ENCODE measurements at places on chromosomes 7 and 10.

- DNase-seq, result no peak
Observed at GRCh38 chr7:133804127-133804526, 323.0 kb upstream of the LRGUK start.

DNA sequence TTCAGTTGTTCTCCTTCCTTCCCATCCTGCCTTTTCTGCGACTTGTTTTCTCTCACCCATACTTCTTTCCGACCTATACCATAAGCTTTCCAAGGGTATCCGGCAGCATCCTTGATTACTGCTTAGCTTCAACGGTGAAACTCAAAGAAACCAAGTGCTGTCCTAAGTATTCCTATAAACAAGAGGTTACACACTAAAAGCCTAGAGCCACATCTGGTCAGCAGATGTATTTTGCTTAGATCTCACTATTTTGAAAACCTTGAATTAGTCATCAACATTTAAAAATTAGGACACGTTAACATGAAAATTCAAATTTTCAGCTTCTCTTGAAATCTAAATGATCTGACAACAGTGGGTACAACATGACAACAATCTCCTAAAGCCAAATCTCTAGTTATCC lies 20.0 kb downstream of the ARHGAP21 start:
- no peak for DNase-seq

DNA sequence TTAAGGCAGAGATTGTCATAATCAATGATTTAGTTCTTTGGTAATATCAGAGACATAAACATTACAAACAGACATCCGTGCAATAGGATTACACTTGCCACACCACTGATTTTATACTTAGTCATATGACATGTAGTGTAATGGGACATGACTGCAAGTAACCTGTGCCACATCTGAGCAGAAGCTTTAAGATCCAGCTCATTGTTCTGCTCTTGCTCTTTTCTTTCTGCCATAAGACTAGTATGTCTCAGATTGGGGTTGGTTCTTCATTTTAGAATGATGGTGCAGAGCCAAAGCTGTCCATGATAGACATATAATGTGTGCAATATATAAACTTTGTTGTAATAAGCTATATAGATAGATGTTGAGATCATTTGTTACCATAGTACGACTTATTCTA lies 119.7 kb upstream of the SEMA3A start:
- no peak for DNase-seq

DNA sequence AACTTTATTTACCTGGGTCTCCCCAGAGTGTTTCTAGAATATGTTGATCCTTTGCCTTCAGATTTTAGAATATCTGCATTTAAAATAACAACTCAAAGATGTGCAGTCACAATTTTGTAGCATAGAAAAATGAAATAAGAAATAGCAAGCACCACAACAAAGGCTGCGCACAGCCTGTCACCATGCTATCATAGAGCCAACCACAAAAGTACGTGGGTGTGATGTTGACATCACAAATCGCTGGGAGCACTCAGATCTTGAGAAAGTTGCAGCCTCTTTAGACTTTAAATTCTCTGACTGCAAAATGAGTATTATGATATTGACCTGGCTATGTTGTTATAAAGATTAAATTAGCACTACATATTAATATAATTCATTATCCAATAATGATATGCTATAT lies 177.9 kb downstream of the TNS3 start:
- DNase-seq, result no peak

- no peak for DNase-seq
Observed at GRCh38 chr7:129578829-129579228, 32.7 kb upstream of the NRF1 start.

GRCh38 chr10:15043674-15044073 lies at the start of gene OLAH:
Gene OLAH, plus strand, starts transcription at chr10:15043943. Its CDS starts 3,346 bp downstream, at chr10:15047289.
- DNase-seq, result no peak

- DNase-seq, result no peak
Observed at GRCh38 chr10:79184145-79184625, 115.4 kb downstream of the ZMIZ1 start.

- DNase-seq, result peak; percentile 24
Observed at GRCh38 chr10:63115732-63116383, 17.3 kb upstream of the NRBF2 start.

DNA sequence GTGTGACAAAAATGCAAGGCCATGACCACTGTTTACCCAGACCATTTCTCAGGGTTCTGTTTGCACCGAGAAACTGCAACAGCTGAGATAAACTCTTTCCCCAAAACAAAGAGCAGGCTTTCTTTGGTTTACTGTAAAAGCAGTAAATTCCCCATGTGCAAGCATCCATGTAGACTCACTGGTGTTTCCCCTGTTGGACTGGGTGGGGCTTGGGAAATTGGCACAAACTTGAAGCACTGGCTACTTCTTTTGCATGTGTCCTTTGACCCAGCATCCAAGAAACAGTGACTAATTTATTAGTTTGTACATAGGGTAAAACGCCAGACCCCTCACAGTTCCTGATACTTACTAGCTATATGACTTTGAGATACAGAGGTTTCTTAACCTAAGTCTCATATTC lies 12.3 kb downstream of the IQUB start:
- DNase-seq, result no peak

DNA sequence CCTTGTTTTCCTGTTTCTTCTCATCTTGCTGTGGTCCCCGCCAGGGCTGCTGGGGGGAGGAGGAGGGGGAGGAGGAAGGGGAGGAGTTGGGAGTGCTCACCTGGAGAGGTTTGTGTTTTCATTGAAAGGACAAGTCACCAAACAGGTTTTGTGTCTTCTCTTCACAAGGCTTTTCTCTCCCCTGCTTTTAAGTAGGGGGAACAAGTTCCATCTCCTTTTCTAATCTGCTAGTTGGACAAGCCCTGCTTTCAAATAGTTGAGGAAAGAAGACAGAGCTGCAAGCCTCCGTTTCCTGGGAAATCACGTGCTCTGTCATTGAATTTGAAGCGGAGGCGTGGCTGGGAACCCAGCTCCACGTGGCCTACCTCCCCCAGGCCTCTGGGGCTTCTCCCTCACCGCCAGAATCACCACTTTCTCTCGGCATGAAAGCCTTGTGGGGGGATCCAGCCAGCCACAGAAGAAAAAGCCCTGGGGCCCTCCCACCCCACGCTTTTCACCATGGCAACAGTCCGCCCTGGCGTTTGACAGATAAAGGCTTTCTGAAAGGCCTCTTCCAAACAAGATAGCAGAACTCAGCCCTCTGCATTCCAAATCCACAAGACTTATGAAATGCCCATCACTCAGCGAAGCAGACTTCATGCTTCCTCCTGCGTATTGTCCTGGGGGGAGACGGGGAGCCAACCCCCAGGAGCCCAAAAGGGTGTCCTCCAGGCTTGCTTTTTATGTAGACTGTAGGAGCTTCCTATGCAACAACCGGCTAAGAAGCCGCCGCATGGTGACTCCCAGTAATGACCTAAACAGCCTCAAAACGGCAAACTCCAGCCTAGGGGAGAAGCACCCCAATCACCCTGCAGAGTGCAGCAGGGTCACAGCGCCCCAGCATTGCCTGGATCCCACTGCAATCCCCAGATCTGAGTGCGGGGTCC lies 51.7 kb downstream of the PROSER2 start:
- no peak for DNase-seq

DNA sequence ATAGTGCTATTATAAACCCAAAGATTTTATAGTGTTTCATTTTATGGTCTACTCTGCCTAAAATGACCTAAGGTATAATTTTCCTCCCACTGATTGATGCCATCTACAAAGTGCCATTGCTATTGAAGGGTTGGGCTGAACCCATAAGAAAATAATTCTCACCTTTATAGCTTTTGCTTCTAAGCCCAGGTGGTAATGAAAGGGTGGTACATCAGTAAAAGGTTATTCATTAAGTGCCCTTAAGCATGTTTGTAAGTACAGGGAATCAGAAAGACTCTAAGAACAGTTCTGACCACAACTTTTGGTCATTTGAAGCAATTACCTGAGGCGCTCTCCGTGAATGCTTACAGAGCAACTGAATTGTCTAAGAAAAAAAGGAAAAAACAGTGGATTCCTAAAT lies 1247.3 kb downstream of the NXPH1 start:
- DNase-seq, result no peak

GRCh38 chr7:99930376-99930775 lies 956 bp upstream of the GJC3 start:
- DNase-seq, result no peak

DNA sequence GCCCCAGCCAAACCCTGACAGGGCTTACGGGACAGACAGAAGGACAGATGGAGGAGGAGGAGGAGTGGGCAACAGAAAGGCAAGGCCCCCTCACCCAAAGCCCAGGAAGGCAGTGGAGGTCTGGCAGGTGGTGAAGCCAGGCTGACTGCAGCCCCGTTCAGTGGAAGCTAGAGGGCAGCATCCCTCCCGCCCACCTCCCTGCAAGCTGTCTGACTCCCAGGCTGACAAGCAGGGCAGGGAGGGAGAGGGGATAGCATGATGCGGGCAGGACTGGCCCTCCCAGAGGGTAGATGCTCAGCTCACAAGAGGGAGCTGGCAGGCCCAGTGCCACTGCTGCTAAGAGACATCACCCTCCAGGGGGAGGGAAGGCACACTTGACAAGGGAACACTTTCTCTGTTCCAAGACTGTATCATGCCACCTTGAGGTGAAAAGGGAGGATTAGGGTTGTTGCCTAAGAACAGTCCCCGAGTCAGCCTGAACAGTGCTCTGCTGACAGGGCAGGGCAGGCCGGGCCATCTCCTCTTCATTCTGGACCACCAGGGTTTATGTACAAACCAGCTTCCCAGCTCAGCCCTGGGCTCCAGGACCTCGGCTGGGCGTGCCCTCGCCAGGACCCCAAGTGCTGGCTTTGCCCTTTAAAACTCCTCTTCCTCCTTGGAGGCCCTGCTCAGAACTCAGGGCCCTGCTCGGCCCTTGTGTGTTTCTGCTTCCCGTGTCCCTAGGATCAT lies 61.8 kb downstream of the RASGEF1A start:
- no peak for DNase-seq

GRCh38 chr7:2032030-2032875 lies 200.5 kb downstream of the MAD1L1 start:
- DNase-seq, result no peak

DNA sequence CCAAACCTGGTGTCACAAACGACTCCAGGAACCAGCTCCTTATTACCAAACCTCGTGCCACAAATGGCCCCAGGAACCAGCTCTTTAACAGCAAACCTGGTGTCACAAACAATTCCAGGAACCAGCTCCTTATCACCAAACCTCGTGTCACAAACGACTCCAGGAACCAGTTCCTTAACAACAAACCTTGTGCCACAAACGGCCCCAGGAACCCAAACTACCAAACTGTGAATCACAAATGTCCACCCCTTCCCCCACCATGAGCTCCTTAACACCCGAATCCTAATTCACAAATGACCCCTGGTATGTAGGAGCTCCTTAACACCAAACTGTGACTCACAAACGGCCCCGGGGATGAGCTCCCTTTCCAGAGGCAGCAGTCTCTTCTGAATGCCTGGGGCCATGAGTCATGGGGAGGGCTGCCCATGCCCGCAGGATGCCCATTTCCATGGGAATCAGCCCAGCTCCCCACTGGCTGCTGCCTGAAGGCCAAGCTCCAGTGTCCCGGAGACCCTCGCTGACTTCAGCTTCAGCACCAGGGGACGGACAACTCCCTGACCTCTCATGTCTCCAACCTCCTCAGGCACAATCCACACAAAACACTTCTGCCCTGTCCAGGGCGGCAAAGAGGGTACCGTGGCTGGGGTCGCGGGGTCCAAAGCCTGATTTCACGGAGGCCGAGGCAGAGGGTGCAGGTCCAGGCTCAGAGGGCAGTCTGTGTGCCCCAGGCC lies 213.1 kb downstream of the ELFN1 start:
- no peak for DNase-seq

DNA sequence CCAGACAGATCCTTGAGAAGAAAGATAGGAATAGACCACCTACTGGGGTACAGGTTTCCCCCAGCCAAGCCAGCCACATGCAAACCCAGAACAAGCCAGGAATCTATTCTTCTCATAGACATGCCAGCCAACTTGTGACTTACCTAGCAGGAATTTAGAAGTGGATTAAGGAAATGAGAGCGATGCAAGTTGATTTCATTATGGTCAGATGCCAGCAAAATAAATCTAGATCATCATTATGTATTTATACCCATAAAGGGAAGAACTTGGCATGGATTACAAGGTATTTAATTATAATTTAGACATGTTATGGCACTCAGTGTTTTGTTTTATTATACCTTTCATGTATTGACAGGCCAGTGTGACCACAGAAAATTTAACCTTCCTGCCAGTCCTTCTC lies 32.8 kb downstream of the SLC35G1 start:
- DNase-seq, result no peak

DNA sequence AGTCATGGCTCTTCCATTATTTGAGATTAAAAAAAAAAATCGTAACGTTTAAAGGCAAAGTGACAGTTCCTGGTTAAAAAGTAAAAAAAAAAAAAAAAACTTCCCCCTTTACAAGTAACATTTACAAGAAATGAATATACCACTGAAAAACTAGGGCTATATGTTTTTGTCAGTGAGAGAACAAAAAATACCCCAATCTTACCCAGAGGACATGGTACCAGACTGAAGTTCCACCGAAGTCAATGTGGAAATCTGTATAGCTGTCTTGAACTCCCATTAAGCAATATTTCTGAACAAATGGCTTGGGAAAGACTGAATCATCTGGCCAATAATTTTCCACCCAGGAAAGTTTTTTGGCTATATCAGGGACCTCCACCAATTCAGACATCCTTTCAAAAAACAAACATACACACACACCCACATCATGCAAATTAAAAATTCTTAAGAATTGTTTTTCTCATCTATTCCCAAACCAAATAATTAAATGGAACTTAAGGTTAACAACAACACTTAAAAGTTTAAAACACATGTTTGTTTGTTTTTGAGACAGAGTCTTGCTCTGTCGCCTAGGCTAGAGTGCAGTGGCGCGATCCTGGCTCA lies 50.2 kb downstream of the KDM7A start:
- DNase-seq, result no peak

DNA sequence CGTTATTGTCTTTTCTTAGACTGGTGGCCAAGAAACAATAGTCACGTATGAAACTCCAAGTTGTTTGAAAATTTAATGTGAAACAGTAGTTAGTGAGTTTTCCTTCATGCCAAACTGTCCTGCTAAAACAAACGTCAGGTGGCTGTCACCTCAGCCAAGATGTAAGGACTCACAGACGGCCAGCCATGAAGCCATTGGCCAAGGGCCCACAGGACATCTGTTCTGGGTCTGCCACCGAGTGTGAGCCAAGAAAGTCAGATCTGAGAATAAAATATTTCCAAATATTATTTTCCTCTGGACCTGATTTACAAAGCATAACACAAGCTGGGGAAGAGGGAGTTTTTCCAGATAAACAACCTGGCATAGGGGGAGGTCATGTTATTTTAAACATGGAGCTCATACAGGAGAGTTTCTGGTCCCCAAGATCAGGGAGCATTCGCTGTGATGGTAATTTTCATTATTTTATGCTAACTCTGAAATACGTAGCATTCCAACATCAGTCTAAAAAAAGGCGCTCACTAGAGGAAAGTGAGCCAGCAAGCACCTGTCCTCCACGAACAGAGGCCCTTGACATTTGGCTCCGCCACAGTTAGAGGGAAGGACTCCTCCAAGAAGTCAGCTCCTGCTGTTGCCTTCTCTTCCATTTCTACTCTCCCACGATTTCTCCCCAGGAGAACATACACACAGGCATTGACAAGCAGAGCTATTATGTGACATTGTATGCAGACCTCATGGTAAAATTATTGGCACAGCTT lies 38.9 kb upstream of the LANCL2 start:
- no peak for DNase-seq
